M059J (cell line): ENCODE measurements at places on chromosomes 7 and 10. TPM values are rescaled to one million over a fixed set of nuclear protein-coding genes. Genes with fewer than 3 reads are reported as not detected.

DNA sequence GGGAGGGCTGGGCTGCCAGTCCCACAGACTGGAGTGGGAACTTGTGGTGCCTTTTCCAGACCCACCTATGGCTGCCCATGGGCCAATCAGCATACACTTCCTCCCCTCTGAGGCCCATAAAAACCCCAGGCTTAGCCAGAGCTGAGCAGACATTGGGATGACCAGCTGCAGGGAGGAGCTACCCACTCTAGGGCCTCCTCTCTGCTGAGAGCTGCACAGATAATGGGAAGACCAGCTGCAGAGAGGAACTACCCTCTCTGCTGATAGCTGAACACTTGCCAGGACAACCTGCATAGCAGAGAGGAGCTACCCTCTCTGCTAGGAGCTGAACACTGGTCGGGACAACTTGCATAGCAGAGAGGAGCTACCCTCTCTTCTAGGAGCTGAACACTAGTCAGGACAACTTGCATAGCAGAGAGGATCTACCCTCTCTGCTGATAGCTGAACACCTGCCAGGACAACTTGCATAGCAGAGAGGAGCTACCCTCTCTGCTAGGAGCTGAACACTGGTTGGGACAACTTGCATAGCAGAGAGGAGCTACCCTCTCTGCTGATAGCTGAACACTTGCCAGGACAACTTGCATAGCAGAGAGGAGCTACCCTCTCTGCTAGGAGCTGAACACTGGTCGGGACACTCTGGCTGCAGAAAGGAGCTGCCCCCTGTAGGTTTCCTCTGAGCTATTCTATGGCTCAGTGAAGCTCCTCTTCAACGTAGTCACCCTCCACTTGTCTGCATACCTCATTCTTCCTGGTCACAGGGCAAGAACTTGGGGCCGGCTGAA lies 88.3 kb upstream of the CACUL1 start:
- no peak for DNase-seq

DNA sequence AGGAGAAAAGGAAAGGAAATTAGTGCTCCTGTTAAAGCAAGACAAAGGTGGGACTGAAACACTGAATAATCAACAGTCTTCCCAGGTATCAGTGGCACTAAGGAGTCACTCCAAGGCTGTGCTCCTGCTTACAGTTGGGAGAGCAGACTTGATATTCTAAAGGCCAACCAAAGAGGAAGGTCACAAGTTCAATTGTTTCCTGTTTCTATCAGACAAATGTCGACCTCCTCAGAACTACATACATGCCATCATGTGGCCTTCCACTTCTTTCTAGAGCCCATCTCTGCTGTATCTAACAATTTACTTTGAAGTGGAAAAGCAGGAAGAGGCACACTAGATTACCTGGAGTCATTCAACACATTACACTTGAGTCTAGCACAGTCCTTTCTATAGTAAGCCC lies 3.4 kb downstream of the ZNF239 start:
- DNase-seq: no peak

GRCh38 chr10:68543004-68543918 lies 15.9 kb upstream of the SLC25A16 start:
- peak; percentile 90 for DNase-seq

DNA sequence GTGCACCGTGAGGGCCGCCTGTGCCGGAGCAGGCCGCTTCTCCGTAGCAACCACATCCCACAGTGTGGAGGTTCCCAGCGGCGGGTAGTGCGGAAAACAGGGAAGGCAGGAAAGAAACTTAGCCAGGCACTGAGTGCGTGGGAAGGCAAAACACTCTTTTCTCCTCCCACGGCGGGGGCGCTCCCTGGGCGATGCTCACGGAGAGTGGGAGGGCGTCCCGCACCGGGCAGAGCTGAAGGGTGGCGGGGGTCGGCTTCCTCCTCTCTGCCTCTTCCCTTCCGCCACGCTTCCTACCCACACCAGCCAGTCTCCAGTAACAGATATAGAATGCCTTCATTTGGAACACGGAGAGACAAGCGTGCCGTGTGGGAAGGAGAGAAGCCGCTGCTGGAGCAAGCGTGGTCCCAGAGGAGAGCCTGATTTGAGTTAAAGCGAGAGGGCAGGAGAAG lies 252.5 kb downstream of the PAXIP1 start:
- DNase-seq: no peak

ZCCHC24 gene
- 9.8 and 18.2 TPM in 2 replicates for total RNA-seq

FXYD4 gene
- not detected in 2 replicates for total RNA-seq

TMEM196 gene
- total RNA-seq: not detected in 2 replicates

C7orf33 gene
- total RNA-seq: not detected in 2 replicates
